GOT3 (cell line): ENCODE measurements at places on chromosomes 7 and 10.

- DNase-seq = no peak
Measured at GRCh38 chr10:103627111-103627892, 133.8 kb downstream of the NEURL1 start.

GRCh38 chr10:14659626-14660196, 115.0 kb downstream of the FAM107B start:
- DNase-seq = no peak

DNA sequence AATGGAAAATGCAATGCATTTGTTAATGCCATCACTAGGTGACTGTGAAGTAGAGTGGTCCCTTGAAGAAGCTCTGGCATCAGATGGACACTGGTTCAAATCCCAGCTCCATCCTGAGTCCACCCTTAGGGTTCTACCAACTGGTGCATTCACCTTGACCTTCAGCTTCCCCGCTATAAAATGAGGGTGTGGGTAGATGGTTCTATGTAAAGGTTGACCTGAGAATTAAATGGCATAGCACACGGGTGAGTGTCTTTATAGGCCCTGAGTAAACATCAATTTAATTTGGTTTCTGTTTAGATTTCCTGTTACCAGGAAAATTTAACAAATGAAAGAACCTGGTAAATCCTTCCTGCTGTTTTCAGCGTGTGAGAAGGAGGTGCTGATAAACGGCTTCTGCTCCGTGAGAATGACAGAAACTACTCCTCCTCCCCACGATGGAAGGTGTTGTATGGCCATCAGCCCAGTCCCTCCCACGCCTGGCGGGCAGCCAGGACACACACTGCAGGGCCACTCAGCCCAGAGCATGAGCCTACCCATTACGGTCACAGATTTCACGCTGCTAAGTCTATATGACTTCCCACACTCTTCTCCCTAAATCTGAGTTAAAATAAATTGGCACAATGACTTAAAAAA, 210.1 kb downstream of the TNS3 start:
- DNase-seq = no peak

- DNase-seq = no peak
Measured at GRCh38 chr10:76922666-76923065, 714.9 kb downstream of the KCNMA1 start.

DNA sequence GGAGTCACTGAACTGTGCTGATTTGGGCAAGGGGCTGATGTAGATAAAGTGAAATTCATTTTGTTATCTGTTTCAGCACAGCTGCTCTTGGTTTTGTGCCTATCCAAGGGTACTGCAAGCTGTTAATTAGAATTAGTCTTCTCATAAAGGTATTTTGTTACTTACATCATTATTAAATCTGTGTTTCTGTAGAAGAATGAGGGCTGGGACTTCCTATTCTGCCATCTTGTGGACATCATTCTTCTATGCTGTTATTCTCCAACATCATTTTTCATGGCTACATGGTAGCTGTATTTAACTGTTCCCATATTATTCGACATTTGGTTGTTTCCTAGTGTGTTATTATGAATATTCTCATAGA, 76.2 kb upstream of the CCDC71L start:
- DNase-seq = no peak

- DNase-seq = no peak
Measured at GRCh38 chr10:119655566-119656001, 4.4 kb downstream of the BAG3 start.

DNA sequence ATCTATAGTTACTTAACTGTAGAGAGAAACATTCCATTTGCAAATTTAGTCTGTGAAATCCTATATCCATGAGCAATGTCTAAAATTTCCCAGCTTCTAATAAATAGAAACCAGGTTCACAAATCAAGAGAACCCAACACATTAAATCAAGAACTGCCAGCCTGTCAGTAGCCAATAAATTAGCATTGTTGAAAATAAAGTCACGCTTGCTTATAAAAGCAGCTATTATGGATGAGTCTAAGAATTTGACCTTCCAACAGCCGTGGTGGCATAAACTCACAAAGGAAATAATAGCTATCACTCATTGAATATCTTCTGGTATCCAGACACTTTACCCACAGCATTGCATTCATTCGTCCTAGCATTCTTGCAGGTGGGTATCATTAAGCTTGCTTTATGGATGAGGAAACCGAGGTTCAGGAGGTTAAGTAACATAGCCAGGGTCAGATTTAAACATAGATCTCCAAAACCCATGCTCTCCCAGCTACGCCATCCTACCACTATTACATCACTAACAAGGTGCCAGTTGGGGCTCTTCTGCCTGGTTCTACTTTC, 260.1 kb upstream of the YAE1 start:
- no peak for DNase-seq

DNA sequence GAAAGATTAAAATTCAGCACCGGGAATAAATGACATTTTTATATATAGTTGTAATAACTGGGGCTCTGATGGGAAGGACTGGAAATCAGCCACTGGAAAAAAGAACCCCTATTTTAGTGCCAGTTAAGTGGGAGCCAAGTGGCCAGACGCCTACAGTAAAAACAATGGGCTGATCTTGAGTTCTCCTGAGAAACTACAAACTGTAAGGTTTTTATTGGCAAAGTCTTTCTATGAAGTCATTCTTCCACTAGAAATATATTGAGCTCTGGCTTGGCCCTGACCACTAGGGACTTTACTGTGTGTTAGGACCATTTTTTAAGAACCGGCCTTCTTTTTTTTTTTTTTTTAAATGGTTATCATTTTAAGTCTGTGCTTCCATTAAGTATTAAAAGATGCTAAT, 79.6 kb downstream of the ZNF22 start:
- no peak for DNase-seq

DNA sequence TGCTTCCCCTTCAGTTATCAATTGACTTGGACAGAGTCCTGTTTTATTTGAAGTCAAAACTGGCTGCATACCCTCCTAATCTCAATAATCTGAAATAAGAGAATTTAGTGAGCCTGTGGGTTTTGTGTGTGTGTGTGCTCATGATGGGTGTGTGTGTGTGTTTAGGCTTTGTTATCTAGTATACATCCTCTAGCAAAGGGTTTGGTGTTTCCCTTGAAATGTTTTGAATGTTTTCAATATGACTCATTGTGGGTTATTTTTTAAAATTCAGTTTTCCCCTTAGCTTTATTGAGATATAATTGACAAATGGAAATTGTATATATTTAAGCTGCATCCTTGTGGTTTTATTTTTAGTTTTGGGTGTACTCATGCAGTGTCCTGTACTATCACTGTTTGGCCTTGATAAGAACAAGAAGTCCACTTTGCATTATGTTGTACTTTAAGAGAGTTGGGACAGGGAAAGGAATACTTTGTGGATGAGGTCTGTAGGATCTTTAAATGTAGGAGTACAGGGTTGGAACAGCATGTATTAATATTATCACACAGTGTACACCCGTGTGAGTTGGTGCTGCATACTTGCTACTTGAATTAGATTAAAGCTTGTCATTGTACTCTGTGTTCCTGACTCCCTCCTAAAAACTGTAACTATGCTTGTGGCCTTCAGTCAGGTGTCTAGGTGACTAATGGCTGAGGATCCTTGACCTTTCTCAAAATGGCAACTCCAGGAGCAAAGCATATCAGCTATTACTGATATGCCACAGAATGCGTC, 58.3 kb downstream of the VCL start:
- DNase-seq = no peak

GRCh38 chr7:157522189-157522588, 185.4 kb downstream of the DNAJB6 start:
- DNase-seq = no peak

DNA sequence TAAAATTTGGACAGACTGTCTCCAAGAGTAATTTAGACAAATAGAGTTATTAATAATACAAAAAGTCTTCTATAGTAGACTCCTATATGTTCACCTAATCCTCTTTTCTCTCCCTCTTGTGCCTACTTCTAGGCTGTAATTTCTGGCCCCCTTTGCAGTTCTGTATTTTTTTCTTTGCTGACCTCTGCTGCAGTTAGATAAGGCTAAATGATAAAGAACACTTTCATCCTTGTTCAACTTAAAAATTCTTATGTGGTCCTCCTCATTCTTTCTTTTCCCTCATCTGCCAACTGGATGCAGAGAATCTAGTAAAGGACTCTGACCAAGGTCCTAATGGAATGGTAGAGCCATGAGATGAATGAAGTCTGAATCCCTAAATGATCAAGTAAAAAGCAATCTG, 20.1 kb downstream of the GLCCI1 start:
- no peak for DNase-seq

DNA sequence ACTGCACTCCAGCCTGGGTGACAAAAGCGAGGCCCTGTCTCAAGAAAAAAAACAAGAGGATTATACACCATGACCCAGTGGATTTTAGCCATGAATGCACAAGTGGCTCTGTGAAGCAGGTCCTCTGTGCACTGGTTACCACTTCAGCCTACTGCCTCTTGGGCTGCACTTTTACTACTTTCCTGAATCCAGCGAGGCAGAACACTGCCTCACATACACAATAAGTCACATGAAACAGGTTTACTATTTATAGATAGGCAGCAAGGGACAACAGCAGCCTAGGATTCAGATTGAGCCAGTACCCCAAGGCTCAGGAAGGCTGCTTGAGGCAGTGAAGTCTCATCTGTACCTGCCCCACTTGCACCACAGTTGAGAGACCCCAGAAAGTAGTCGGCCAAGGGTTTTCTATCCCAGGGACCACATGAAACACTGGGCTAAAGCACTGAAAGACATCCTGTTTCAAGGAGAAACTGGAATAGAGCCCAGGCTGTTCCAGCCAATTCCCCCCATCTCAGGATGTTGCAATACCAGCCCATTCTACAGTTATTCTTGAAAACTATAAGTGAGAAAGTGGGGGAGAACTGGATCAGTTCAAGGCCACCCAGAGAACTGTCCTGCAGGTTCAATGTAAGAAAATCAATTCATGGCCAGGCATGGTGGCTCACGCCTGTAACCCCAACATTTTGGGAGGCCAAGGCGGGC, 10.3 kb upstream of the OGDH start:
- DNase-seq = no peak

DNA sequence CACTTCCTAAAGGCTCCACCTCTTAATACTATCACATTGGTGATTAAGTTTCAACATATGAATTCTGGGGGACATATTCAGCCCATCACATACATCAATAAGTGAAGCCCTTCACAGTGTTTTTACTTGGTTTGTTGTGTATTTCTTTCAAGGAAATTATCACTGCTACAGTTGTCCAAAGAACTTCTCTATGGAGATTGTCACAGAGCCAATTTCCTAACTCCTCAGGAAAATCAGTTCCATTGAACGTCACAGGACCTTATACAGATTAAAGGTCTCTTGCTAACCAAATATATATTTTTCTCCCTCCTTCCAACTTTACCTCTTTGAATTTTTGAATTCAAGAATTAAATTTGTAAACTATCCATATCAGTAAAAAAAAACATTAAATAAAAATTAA, 114.3 kb downstream of the LRRN3 start:
- DNase-seq = no peak

DNA sequence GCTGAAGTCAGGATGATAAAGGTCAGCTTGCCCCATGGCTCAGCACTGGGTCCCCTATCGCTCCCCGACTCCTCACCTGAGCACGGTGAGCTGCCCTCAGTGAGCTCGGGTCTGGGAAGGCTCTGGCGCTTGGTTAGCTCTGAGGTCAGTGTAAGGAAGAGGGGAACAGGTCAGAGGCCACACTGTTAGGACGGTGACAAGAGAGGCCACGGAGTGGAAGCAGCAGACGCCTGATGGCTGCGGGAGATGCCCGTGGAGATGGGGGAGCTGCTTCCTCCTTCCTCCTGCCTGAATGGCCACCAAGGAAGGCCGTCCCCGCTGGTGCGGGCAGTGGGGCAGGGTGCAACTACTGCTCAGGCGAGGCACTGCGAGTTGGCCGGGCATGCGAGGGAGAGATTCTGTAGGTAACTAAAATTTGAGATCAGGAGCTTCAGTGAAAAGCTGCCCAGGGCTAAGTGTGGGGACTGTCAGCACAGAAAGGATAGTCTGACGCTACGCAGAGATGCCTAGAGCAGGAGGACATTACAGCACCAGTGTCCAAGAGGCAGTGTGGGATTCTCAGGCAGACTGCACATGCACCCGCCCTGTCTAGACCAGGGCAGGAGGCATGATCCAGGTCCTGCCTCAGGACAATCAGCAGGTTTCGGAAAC, 231.3 kb upstream of the GRB10 start:
- DNase-seq = no peak

DNA sequence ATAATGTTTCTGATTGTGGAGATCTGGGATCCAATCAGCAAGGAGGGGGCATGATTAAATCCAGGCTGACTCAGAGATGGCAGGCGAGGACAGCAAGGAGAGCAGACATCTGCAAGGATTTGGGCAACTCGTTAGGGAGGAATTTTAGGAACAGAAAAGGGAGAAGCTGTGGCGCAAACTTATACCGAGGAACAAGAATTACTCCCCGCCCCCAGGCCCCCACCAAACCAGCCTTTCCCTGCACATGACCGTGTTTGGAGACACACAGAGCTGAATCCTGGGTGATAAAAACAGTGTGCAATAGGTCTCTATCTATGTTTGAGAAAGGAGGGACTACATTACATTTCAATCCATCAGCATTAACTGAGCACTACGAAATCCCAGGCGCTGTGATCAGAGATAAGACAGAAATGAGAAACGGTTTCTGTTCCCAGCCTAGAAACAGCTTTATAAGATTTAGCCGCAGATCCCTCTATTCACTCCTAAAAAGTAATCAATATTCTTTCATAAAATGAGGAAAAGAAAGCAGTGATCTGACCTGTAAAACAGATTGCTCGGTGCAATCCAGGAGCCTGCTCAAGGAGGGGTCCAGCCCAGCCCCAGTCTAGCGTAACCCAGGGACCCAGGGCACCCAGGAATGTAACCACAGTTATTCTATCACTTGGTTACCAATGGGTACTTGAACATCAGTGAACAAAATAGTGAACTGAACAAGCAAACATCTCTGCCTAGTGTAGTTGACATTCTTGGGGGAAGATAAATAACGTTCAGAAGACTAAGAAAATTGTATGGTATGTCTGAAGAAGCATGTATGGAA, 37.2 kb upstream of the RAPGEF5 start:
- DNase-seq = no peak

GRCh38 chr10:133016493-133017202, 71.1 kb upstream of the ADGRA1 start:
- no peak for DNase-seq

DNA sequence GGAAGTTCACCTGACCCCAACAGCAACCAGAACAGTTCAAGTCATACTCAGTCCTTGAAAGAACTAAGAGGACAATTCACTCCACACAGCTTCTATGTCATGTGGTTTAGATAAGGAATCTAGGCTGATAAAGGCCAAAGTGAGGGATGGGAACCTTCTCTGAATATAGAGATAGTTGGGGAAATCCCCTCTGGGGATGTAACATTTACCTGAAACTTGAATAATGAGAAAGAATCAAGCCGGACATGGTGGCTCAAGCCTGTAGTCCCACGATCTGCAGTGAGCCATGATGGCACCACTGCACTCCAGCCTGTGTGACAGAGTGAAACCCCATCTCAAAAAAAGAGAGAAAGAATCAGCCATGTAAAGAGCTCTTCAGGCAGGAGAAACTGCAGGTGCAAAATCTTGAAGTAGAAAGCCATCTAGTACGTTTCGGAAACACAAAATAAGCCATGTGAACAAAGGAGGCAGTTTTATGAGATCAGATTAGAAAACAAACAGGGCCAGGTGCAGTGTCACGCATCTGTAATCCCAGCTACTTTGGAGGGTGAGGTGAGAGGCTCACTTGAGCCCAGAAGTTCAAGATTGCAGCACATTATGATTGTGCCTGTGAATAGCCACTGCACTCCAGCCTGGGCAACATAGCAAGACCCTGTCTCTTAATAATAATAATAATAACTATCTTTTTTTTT, 4.5 kb upstream of the DNMBP start:
- DNase-seq = no peak

- no peak for DNase-seq
Measured at GRCh38 chr7:19530261-19530660, 178.6 kb downstream of the POLR1F start.
